Ureter (tissue), 1 donor: ENCODE measurements at places on chromosomes 12 and 14. TPM values are rescaled to one million over a fixed set of nuclear protein-coding genes. Genes with fewer than 3 reads are reported as not detected.
A peak's percentile ranks its signal among the peaks of the same experiment; 100 is the strongest.

RNASE13 gene
- not detected for total RNA-seq

CD4 gene
- total RNA-seq, result 18.0 TPM

SPIC gene
- total RNA-seq, result not detected

RBP5 gene
- 7.5 TPM for total RNA-seq

TOGARAM1 gene
- 33.5 TPM for total RNA-seq

MBIP gene
- total RNA-seq, result 24.9 TPM

TBC1D30 gene
- total RNA-seq, result 24.2 TPM

GLIPR1L2 gene
- 0.62 TPM for total RNA-seq

PRH2 gene
- total RNA-seq, result not detected

SDR9C7 gene
- total RNA-seq, result not detected

GRCh38 chr14:68416171-68416570 is 376.7 kb downstream of the ZFP36L1 start:
- DNase-seq, result no peak

GRCh38 chr12:75207338-75208083 is 2.1 kb downstream of the KCNC2 start:
- no peak for DNase-seq

GRCh38 chr12:45349916-45350315 is 134.0 kb downstream of the ANO6 start:
- no peak for DNase-seq

DNA sequence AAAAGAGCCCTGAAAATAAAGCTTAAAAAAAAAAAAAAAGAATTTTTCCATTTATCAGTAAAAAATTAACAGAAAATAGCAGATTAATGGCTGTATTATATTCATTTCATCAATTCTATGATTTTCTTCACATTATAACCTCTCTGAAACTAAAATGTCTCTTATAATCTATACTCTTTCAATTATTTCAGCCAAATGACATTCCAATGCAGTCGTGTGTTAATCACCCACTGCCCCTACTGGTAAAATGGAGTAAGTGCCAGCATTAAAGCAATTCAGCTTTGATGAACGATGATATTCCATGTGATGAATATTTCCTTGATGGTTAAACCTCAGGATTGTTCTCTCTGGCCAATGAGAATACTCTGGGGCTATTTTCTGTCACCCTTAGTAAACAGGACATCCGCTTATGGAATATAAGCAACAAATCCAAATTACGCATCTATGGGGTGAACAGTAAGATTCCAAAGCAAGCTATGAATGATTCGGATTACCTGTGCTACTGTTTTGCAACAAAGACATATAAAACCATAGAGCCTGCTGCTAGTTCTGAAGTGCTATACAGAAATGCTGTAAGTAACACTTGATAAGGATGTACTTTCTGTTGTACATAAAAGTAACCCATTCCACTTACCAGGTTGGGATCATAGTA is 20.3 kb upstream of the SYCP3 start:
- no peak for DNase-seq

- DNase-seq, result no peak
Measured at GRCh38 chr14:34078117-34078743, 127.4 kb upstream of the EGLN3 start.

DNA sequence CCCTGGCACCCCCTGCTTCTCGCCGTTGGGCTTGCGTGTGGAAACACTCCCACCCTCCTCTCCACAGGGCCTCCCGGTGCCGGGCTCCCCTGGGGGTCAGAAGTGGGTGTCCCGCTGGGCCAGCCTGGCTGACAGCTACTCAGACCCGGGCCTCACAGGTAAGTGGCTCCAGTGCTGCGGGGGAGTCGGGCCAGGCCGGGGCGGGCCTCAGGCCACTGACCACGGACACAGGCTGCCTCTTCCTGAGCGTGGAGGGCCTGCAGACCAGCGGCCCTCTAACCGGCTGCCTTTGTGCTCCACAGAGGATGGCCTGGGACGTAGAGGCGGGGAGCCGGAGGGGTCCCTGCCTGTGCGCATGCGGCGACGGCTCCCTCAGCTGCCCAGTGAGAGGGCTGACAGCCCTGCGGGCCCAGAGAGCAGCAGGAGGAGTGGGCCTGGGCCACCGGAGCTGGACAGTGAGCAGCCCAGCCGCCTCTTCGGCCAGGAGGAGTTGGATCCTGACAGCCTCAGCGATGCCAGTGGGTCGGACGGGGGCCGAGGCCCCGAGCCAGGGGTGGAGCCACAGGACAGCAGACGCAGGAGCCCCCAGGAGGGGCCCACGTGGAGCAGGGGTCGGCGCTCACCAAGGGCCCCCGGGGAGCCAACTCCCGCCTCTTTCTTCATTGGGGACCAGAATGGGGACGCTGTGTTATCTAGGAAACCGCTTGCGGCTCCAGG is 21.1 kb downstream of the CEP170B start:
- no peak for DNase-seq

DNA sequence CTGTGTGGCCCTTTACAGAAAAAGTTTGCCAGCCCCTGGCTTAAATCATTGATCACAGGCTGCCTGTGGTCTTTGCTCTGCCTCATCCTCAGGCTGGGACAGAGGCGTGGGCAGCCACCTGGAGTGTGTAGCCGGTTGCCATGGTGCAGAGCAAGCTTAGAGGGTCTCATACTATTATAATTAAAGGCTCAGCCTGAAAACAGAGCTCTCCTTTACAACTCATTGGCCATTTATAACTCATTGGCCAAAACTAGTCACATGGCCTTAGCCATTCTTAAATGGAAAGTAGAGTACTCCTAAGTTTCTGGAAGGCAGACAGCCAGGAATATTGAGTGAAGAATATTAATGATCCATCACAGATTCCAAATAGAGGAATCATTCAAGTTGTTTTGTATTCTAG is 3.0 kb downstream of the HSP90B1 start:
- DNase-seq, result no peak

DNA sequence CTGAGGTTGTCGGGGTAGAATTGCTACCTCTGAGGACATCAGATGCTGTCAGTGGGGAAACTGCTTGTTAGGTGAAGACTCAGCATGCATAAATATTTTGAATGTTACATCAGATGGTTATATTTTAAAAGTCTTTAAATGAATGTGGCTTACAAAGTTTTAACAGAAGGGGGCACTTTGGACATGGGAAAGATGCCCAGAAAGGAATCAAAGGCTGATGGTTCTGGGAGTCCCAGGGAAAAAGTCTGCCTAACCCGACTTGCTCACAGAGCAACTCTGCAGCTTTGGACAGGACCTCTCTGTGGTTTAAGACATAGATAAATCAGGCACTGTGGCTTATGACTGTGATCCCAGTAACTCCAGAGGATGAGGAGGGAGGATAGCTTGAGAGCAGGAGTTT is 474.9 kb downstream of the ATP23 start:
- no peak for DNase-seq

- no peak for DNase-seq
Measured at GRCh38 chr14:68707482-68707881, 85.4 kb downstream of the ZFP36L1 start.

- DNase-seq, result no peak
Measured at GRCh38 chr12:28936221-28936620, 212.9 kb upstream of the FAR2 start.

DNA sequence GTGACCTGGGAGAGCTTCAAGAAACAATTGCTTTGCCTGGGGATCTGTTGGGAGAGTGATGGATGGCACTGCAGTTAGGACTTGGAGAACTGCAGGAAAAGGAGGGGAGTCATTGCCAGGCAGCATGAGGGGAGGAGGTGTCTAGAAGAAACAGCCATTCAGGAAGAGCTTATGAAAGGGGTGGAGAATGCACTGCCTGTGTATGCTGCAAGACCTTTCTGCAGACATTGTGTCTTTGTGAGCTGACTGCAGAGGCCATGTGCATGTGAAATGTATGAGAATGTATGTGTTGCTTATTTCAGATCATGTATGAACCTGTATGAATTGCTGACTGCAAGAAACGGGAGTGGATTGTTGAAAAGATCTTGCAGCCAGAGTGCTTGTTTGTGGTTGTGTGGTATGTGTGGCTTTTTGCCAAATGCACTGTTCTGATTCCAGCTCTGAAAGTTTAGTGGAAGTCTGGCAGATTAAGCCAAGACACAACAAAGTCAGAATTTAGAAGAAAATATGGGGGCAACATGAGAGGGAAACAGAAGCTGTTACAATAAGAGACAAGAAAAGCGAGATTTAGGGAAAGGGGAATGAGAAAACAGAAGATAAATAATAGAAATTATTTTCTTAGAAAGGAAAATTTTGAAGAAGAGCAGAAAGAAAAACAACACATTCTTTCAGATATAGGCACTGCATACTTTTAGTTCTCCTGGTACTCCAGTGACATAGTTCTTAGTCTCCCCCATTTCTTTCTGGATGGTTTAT is 9.8 kb upstream of the RIMKLB start:
- DNase-seq, result peak; percentile 51

DNA sequence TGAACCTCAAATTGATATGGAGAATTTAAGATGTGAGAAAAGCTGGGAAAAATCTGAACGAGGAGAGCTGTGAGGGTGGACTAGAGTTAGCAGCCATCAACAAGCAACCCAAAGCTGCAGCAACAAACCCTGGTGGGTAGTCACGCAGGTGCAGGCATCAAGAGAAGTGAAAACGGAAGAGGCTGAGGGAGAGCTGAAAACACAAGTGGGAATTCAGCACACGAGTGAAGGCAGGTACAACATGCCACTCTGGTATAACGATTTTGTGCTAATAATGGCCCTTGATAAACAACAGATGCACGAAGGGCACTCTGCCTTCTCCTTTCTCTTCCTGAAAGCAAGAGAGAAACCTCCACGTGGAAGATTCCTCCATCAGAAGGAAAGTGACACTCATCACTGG is 11.5 kb downstream of the TCL1B start:
- no peak for DNase-seq

GRCh38 chr14:97697772-97698171 is 900.6 kb downstream of the VRK1 start:
- DNase-seq, result no peak

GRCh38 chr12:26471560-26471959 is 276.2 kb downstream of the SSPN start:
- no peak for DNase-seq

- DNase-seq, result no peak
Measured at GRCh38 chr12:13599176-13599575, 382.2 kb downstream of the GRIN2B start.

DNA sequence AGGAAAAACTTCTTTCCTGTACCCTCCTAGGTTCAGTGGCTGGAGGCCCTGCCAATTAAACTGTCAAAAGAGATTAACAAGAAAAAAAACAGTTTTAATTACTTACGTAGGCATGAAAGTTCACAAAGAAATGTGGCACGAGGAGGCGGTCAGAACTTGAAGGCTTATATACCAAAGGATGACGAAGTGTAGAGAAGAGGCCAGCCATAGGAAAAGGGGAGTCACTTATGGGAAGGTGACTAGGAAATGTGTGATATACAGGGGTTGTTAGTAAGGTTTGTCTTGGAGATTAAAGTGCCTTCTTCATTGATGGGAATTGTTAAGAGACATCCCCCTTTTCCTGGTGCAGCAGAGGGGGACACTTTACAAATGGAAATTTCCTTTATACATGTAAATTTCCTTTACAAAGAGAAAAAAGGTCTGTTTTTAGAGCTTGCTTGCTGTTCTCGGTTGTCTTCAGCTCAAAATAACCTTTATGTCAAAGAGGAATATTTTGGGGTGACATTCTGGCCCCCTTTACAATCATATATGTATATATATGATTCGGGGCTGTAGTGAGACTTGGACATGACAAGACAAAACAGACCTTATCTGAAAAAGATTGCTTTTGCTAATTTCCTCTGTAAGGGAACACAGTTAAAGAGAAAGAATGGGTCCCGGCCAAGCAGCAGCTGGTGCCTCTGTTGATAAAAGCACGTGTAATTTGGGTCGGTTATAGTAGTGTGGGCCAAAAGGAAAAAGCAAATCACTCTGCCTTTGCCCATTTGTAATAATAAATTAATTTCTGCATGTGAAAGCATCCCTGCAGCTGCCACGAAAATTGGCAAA is 38.6 kb downstream of the SYNE2 start:
- DNase-seq, result no peak

- no peak for DNase-seq
Measured at GRCh38 chr12:74791365-74791764, 253.7 kb downstream of the ATXN7L3B start.

GRCh38 chr14:34742270-34743115 is 28.1 kb upstream of the CFL2 start:
- no peak for DNase-seq

GRCh38 chr12:44379831-44380230 is 496.3 kb downstream of the NELL2 start:
- no peak for DNase-seq

GRCh38 chr12:2190085-2190484 is 137.3 kb downstream of the CACNA1C start:
- no peak for DNase-seq

GRCh38 chr14:92846162-92846897 is 52.2 kb downstream of the GOLGA5 start:
- DNase-seq, result no peak
